ENCODE measurements at places on chromosomes 13 and 19.
A peak's percentile ranks its signal among the peaks of the same experiment; 100 is the strongest.

- DNase-seq, result no peak
These were observed 8.0 kb downstream of the ZSCAN22 start for GRCh38 chr19:58334691-58335249.

DNA sequence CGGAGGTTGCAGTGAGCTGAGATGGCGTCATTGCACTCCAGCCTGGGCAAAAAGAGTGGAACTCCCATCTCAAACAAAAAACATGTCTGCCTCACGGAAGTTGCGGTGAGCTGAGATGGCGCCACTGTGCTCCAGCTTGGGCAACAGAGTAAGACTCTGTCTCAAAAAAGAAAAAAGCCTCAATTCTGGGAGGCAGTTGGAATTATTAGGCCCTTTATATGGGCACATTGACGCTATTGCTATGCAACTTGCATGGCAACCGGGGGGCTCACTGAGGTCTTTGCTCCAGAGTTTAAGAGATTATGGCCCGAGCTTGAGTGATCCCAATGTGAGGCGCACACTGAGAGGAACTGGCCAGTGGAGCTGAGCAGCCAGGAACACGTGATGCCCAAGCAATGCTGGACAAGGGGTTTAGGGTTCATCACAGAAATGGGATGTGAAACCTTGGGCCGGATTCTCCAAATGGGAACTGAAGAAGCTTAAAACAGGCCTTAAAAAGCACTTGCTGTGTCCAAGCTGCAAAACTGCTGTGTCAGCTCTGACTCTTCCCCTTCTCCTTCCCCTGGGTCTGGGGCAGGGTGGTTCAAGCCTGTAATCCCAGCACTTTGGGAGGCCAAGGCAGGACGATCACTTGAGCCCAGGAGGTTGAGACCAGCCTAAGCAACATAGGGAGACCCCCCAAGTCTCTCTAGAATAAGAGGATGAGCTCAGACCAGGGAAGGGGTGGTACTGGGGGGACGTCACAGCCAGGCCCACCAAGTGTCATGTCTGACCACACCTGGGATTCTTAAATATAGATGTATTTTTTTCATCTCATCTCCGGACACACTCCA is 2.5 kb downstream of the FTL start:
- DNase-seq, result no peak

DNA sequence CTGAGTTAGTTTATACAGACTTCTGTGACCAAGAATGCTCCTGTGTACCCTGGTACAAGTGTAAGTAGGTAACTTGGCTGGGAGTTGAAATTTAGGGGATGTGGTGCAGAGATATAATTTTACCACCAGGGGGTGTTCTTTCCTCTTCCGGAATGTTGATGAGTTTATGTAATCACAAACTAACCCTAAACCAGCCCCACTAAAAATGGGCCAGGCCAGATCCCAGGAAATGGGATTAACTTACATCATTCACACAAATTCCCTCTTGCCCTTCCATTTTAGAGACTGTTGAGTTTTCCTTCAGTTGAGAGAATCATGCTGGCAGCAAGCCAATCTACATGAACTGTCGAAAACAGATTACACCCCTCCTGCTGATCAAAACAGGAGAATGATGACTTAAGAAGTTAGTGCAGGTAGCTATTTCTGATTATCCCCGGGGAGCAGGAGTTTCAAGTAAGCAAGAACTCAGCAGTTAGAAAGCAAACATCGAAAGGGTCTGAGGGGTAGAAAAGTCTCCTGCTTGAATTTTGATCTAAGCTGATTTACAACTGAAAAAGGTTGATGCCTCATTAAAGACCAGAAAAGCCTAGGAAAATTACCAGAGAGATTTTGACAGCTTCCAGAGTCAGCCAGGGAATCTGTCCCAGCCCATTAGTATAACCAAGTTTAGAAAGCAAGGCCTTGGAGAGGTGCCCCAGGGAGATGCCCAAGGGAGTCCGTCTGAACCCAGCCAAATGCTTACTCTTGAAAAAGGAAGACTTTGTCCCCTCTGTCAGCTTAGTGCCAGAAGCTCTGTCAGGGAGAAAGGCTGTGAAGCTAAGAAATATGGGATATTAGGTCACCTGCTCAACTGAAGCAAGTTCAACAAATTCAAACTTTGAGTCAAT is 32.3 kb upstream of the MED4 start:
- no peak for DNase-seq

DNA sequence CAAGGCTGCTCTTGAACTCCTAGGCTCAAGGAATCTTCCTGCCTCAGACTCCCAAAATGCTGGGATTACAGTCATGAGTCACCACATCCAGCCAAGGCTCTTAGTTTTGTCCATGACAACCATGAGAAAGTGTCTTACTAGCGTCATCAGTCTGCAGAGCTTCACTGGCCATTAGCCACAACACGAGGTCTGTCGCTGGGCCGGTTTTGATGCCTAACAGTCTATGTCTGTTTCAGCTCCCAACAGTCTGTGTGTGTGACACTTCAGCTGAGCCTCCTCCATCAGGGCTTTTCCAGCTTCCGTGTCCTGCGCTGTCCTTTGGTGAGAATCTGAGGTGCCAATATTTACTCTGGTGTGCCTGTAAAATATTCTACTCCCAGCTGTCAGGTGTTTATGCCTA is 47.6 kb downstream of the CEP89 start:
- DNase-seq, result no peak

GRCh38 chr13:94849254-94849653 is 136.9 kb upstream of the SOX21 start:
- DNase-seq, result no peak

DNA sequence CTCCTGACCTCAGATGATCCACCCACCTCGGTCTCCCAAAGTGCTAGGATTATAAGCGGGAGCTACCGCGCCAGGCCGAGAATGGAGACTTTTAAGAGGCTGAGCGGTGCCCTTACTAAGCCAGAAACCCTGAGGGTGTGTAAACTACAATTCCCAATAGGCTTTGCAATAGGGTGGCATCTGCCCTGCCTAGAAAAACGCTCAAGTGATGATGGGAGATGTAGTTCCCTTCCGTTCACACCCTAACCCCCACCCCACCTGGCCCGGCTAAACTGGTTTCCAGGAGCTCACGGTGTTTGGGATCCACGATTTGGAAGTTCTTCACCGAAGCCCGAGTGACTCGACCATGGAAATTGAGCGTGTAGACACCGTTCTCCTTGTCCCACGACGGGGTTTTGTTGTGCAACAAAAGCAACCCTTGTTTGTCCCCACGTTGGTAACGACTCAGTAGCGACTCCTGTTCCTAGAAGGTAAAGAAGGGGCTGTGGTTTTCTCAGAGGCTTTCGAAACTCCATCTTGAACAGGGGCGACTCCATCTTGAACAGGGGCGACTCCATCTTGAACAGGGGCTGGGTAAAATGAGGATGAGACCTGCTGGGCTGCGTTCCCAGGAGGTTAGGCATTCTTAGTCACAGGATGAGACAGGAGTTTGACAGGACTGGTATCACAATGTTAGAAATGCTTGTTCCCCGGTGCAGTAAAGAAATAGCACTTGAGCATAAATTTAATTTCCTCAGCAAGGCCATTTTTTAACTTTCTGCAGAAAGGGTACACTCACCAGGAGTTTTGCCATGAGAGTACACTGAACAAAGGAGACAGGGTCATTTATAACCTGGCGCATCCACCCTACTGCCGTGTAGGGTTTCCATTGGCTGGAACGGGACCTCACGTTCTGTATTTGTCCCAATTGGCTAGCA is 9.8 kb downstream of the PPP1R15A start:
- no peak for DNase-seq

- no peak for DNase-seq
These were observed 99.3 kb downstream of the FGF14 start for GRCh38 chr13:102302534-102302933.

GRCh38 chr13:112140366-112140765 is 73.4 kb downstream of the SOX1 start:
- DNase-seq, result no peak

GRCh38 chr19:39679056-39679790 is 23.5 kb downstream of the LGALS16 start:
- peak; percentile 32 for DNase-seq

DNA sequence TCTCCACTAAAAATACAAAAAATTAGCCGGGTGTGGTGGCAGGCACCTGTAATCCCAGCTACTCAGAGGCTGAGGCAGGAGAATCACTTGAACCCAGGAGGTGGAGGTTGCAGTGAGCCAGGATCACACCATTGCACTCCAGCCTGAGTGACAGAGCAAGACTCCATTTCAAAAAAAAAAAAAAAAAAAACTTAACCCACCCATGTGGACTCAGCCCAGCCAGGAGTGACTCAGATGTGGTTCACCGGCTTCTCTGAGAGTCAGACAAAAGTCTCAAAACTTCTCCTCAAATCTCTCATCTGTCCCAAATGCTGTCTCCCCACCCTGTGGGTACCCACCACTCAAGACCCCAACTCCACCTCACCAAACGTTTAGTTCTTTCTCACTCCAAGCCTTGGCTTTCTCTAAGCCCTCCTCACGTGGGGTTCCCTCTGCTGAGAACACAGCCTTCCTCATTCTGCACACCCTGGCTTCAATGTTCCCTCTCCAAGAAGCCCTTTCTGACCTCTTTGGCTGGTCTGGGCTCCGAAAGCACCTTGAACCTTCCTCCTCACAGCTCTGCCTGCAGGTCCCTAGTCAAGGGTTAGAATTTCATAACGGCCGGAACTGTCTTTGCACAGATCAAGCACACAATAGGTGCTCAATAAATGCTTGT is 11.1 kb upstream of the RAB3A start:
- DNase-seq, result no peak

DNA sequence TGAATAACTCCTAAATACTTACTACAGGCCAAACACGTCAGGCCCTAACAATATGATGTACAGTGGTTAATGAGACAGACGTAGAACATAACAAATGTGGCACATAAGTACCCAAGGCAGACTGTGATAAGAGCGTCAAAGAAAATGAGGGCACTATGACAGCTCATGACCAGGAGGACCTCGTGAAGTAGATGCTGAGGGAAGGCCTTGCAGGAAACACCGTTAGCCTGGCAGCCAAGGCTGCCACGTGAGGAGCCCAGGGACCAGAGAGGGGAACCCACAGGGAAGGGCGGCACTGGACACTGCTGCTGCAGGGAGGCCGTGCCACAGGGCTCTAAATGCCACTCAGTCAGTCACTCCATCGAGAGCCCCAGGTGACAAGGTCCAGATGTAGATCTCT is 5.7 kb downstream of the TUBGCP3 start:
- no peak for DNase-seq

GRCh38 chr13:41311406-41312175 is 524 bp downstream of the NAA16 start:
- DNase-seq, result peak; percentile 41

DNA sequence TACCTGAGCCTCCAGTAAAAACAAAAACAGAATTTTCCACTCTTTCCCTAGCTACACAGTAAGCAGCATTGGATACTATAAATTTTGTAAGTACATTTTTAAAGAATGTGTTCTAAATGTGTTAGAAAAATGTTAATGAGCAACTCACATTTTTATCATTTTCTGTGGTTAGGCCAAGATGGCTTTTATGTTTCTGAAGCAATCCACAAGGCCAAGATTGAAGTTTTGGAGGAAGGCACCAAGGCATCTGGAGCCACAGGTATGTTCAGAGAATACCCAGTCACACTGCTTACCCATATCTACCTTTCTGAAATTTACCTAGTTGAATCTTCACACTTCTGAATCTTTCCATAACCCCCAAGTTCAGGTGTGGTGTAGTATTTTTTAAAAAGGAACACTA is 21.6 kb downstream of the SERPINE3 start:
- DNase-seq, result no peak

DNA sequence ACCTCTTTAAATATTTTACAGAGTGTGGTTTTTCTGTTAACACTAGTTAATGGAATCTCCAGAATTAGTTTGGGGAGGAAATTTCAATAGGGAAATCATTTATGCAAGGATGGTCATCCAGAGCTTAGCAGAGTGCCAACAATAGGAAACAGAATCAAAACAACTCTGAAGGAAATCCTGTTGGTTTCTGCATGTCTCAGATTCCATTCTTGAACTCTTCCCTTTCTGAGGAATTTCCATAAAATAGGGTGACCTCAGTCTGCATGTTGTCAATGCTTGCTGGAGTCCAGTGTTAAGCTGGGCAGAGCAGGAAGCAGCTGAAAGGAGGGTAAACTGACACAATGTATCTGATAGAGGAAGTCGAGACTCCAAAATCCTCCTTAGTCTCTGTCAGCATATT is 16.9 kb downstream of the CBY2 start:
- no peak for DNase-seq

- DNase-seq, result no peak
These were observed 222.4 kb downstream of the NBEA start for GRCh38 chr13:35164324-35164932.

DNA sequence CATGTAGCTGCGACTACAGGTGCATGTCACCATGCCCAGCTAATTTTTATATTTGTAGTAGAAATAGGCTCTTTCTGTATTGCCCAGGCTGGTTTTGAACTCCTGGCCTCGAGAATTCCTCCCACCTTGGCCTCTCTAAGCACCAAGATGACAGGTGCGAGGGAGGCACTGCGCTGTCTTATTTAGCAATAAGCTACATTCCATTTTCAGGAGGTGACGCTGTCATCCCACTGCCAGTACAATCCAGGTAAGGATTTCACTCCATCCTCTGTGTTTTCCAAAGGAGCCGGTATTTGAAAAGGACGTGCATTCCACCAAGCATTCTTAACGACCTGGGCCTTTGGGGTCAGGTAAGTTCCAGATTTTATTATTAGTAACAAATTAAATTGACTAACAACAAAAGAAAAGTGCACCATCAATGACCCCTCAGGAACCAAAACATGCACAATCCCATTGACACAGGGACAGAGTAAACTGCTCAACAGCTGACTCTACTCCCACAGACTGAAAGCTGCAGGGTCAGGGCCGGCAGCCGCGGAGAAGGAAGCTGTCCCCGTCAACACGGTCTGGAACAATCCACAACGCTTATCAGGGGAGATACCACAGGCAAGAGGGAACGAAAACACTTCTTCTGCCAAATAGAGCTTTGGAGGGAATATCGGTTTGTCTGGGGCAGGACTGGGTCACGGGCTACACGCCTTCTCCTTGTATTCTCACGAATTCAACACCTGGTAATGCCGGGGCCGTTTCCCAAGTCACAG is 82.8 kb downstream of the INSR start:
- DNase-seq, result no peak

DNA sequence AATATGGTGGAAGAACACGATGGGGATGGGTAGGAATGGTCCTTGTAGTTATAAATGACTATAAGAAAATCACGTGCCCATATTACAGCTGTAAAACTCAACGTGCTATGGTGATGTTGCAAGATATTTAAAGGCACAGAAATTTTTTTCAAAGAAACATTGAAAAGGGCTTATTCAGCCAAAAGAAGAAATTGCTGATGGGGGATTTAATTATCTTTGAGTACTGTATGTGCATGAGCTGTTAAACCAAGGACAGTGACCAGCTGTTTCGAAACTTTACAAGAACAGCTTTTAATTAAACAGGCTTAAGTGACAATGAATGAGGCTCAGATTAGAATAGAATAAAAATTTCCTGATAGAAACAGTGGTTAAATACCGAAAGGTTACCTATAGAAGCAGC is 339.0 kb downstream of the HS6ST3 start:
- no peak for DNase-seq
